Stromal cell of bone marrow (primary cell): ENCODE measurements at places on chromosomes 7 and 10.
A peak's percentile ranks its signal among the peaks of the same experiment; 100 is the strongest.

DNA sequence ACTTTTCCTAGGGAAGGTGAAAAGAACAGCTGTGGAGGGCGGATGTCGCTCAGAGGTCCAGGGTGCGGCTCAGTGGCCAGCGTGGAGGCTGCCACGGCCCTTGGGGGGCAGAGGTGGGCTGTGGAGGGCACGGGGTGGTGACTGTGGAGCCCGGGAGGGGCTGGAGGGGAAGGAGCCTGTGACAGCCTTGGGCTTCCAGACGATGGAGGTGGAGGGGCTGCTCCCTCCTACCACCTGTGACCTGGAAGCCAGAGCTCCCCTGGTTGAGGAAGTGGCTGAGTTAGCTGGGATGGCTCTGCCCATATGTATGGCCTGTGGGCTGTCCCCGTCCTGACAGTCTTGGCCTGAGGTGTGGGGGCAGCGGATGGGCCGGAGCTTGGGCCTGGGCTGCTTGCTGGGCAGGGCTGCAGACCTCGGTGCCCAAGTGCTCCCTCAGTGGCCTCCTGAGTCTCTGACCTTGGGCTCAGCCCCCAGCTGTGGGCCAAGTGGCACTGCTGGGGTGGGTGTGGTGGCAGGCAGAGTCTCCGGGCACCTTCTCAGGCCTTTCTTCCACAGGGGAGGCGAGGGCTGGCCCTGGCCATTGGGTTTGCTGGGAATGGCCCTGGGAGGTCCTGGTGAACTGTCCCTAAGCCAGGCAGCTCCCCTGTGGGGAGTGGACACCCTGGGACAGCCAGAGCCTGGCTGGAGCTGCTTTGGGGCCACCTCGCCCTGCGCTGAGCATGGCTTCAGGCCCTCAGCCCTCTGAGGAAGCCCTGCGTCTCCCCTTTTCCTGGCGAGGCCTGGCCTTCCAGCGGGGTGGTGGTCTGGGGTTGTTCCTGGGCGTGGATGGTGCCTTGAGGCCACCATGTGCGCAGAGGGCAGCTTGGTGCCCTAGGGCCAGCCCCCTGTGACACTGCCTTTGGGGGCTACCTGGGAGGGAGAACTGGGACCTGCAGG lies 3.9 kb downstream of the BRI3 start:
- DNase-seq: no peak

GRCh38 chr10:80855348-80855971 lies 317.8 kb downstream of the SH2D4B start:
- no peak for DNase-seq

DNA sequence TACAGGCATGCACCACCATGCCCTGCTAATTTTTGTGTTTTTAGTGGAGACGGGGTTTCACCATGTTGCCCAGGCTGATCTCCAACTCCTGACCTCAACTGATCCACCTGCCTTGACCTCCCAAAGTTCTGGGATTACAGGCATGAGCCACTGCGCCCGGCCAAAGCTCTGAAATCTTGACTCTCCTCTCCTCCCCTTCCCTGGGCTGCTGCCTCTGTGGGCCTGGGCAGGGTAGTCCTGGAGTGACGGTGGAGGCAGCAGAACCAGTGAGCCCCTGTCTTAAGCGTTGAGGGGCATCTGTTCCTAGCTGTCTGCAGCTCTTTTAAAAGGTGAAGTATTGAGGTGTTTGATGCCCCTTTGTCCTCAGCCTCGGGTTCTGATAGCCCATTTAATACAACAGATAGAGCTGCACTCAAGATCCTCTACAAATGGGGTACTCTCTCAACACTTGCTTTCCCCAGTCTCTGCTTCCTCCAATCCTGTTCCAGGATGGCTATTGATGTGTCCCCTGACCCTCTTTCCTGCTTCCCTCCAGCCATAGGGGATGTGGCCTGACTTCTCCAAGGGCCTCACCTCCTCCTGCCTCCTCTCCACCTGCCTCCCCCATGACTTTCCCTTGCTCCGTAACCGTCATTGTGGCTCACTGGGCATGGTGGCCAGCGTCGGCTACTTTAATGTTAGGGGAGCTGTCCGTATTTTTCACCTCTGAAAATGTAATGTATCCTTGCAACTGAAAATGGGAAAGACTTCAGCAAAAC lies 442.5 kb downstream of the GLRX3 start:
- DNase-seq: no peak

DNA sequence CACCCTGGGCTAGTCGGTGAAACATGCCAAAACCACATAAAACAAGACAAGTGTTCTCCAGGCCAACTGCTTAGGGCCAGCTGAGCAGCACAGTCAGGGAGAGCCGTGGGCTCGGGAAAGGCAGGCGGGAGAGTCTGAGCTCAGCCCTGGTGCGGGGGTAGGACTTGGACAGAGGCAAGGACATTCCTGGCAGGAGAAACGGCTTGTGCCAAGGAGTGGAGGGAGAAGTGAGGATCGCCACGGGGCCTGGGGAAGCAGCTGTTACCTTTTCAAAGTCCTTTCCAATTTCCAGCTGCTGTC lies 4.2 kb downstream of the ELN start:
- peak; percentile 57 for DNase-seq

DNA sequence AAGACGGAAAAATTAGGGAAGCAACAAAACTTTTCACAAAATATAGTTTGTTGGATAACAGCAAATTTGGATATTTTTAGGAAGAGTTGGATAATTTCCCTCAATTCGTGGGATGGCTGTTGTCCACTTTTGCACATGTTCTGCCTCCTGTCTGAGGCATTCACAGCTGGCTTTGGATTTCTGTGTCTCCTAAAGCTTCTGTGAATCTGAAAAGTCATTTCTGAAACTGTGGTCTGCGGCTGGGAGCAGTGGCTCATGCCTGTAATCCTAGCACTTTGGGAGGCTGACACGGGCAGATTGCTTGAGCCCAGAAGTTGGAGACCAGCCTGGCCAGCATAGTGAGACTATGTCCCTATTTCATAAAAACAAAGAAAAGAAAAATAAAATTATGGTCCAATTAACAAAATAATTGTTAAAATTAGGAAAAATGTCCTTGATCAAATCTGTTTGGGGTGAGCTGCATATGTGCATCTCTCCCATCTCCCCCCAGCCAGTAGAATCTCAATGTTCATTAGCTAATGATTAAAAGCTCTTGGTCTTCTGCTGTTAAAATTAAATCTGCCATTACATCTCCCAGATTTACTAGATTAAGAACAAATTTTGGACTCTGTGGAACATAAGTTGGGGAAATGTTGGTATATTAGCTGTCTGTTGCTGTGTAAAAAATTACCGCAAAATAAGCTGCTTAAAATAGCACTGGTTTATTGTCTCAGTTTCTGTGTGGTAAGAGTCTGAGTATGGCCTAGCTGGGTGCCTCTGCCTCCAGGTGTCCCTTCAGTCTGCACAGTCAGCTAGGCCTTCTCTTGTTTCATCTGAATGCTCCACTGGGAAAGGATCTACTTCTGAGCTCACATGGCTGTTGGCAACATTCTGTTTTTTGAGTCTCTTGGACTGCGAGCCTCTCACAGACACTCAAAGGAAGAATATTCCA lies 332.0 kb upstream of the FZD1 start:
- DNase-seq: no peak

GRCh38 chr7:32379510-32380112 lies 110.6 kb downstream of the LSM5 start:
- no peak for DNase-seq

DNA sequence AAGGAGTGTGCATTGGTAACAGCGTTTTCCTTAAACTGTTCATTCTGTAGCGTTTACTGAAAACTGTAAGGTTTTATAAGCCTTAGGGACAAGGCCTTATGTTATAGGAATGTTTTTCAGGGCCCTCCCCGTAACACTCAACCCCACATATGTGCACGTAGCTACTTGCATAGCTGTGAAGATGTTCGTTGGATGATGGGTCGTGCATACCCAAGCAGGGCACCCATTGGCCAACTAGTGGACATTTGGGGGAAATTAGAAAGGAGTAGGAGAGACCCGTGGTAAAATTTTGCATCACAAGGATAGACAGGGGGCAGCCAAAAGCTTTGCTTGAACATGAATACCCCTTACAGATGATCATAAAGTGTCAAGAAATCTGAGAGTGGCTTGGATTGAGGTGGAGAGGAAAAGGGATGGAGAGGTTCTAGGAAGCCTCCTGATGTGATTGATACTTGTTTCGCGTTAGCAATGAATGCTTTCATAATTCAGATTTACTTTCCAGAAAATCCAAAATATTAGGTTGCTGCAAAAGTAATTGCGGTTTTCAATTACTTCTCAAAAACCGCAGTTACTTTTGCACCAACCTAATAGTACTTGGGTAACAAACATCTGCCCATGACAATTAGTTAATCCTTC lies 878 bp downstream of the SEC61A2 start:
- peak; percentile 66 for DNase-seq

DNA sequence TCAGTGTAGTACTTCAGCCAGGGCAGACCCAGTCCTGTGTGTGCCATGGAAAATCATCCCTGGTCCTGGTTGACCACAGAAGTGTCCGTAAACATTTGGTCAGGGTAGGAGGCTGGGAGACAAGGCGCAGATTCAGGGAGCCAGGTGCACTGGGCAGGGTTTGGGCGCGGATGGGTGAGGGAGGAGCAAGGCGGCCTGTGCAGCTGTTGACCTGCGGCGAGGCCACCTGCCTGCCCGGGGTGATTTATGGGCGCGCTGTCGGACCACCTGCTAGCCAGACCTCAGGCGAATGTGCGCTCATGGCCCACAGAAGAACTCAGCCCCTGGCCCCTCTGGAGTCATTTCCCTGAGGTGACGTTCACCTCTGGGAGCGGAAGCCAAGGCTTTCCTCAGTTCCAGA lies 6.6 kb downstream of the SFRP5 start:
- no peak for DNase-seq

DNA sequence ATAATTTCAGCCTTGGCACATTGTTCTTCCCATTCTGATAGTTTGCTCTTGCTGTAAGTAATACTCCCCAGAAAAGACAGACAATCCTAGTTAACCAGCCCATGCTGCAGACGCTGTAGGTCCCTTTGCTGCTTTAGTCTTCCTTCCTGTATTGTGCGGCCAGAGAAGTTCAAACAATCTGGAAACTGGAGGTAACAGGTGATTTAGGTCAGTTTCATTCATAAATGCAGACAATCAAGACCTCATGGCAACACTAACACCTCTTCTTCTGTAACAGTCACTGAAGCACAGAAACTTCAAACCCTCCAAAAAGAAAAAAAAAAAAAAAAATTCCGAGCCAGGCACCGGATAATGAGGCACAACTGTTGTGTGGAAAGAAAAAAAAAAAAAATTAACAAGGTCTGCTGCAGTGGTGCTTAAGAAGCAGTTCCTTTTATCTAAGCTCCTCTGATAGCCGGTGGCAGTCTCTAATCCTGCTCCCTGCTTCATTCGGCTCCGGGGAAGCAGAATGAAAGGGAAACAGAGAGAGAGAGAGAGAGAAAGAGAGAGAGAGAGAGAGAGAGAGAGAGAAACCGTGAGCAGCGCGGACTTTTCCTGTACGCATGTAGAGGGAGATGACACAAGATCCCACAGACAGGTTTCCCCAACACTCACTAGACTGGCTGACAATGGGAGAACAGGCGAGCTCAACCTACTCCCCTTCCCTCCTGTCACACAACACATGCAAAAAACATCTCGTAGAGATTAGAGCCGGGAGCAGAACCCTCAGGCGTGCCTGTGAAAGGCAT lies at the start of gene SEMA3A:
SEMA3A (minus strand) TSS at position 306 of the 788 bp plus-strand sequence; CDS start at position 103, 203 bp downstream.
- no peak for DNase-seq

GRCh38 chr7:38002689-38003088 lies 82.2 kb downstream of the EPDR1 start:
- no peak for DNase-seq

- no peak for DNase-seq
Observed at GRCh38 chr7:128887169-128888038, 23.1 kb downstream of the KCP start.

DNA sequence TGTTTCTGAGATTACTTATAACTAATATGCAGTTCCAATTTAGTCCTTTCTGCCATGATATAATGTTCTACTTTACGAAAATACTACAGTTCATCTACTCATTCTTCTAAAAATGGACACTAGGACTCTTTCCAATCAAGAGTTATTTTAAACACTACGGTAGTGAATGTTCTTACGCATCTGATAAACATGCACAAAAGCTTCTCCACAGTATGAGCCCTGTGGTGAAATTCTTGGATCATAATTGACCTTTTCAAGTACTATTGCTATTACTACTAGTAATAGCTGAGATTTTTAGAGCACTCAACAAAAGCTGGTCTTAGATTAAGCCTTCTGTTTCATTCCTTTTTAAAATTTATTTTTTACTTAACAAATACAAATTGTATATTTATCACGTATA lies 106.4 kb downstream of the CH25H start:
- no peak for DNase-seq

DNA sequence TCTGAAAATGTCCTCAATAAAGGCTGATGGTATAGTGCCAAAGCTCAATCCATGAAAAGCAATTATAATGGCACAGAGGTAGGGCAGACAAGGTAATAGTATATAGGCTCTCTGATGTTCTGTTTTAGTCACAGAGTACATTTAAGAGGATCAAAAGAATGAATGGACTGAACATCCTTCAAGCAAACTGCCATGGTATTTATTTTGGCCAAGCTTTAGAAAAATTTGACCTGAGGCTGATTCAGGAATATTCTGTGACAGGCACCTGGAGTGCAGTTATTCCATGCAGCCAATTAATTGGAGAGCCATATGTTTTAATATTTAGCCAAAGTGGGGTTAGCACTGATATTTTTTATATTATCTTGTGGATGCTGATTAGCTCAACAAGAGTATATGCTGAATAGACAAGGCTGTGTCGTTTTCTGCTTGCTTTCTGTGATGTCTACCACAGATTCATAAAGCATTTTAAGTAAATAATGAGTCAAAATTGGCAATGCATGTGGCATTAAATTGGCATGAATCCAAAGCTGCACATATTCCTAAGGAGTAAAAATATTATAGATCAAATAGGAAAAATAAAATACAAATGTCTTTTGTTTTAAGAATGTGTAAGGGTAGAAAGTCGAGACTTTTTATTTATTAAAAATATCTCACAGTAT lies 177.4 kb downstream of the PCLO start:
- no peak for DNase-seq

- DNase-seq: no peak
Observed at GRCh38 chr7:68122801-68123200, 1126.2 kb downstream of the TYW1 start.

- DNase-seq: no peak
Observed at GRCh38 chr7:37198041-37198905, 250.4 kb downstream of the ELMO1 start.

- DNase-seq: no peak
Observed at GRCh38 chr10:123096452-123096851, 39.3 kb upstream of the HMX3 start.
